CD4-positive, alpha-beta T cell treated with Interleukin-15 for 4 hours (primary cell): ENCODE measurements at places on chromosomes 12 and 14.
A peak's percentile ranks its signal among the peaks of the same experiment; 100 is the strongest.

- no peak for DNase-seq
Observed at GRCh38 chr12:23535441-23535840, 414.0 kb downstream of the SOX5 start.

- no peak for DNase-seq
Observed at GRCh38 chr12:120642826-120643225, 2.4 kb downstream of the CABP1 start.

GRCh38 chr12:111436811-111437210 lies 31.1 kb downstream of the SH2B3 start:
- DNase-seq, result no peak

GRCh38 chr12:107344035-107344808 lies 250.9 kb upstream of the CRY1 start:
- DNase-seq, result no peak

DNA sequence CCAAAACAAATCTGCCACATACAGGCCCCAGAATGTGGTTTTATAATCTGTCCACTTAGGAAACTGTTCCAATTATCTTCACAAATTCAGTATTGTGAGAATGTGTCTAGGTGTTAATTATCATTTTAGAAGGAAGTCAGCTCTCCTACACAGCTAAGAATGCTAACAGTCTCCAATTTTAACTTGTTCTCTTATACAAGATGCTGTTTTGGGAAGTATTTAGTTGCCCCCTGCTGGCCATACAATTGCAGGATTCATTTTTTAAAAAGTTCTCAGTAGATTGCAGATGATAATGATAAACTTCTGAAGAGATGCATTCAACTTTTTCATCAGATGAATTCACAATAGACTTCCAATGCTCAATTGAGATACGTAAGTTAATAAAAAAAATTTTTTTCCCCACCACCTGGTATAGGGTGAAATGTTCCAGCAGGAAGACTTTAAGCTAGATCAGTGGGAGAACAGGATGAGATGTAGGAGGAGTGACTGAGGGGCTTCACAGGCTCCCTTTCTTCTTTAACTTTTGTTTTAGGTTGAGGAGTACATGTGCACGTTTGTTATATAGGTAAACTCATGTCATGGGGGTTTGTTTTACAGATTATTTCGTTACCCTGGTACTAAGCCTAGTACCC lies 27.3 kb upstream of the OSBPL8 start:
- DNase-seq, result peak; percentile 58

- no peak for DNase-seq
Observed at GRCh38 chr12:82523996-82524395, 162.7 kb upstream of the TMTC2 start.

GRCh38 chr14:49516286-49516685 lies 69.9 kb downstream of the RPS29 start:
- DNase-seq, result no peak

GRCh38 chr14:32620303-32620702 lies 291.2 kb downstream of the AKAP6 start:
- DNase-seq, result no peak

DNA sequence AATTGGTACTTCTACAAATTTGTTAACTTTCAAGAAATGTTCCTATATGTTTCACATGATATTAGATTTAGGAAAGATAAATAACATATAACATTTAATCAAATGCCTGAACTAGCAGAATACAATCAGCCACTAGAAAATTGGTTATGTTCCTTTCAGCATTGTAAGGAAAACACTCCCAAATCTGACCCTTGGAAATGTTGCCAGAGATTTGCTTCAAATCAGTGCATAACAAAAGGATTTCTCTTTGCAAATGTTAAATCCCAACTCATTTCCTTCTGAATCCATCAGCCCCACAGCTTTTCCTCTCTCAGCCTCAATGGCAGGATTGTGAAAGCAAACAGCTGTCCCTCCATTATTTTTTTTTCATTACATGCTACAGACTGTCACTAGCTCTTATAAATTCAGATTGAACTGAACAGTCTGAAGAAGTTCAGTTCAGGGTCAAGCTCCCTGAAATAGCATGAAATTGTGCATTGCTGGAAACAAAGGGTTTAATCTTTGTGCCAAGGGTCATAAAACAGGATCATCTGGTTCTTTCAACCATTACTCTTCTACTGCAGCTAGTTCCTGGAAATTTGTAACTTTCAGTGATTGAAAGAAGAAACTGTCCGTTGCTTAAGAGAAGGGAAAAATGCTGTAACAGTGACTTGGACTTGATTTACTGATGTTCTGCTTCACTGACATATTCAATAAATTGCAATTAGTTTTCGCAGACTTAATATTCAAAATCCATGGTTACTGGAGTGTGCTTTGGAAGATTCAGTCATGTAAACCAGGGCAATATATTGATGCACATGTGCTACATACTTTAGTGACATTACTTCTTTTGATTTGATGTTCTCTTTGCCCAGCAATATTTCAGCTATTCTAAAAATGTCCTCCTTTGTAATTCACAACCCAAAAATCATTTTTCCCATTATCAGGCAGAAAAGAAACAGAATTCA lies 246.4 kb downstream of the RPL10L start:
- no peak for DNase-seq

- DNase-seq, result peak; percentile 17
Observed at GRCh38 chr14:61780125-61780524, 17.9 kb downstream of the SNAPC1 start.

GRCh38 chr12:22408610-22409376 lies 74.3 kb upstream of the ST8SIA1 start:
- DNase-seq, result no peak

DNA sequence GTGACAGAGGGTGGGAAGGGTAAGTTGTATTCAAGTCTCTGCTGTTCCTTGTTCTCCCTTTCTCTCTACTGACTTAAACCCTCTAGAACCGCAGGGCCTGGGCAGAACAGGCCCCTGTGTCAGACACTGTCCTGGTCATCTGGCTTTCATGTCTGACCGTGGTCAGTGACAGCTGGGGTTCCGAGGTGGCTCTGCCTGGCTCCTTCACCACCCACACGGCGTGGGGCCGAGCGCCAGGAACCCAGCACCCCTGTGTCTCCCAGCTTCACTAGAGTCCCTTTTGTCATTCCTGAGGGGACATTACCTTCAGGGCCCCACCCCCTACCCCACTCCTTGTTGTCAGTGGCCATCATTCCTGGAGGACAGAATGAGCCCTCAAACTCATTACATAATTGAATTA lies 168.9 kb downstream of the ADGRD1 start:
- DNase-seq, result no peak

DNA sequence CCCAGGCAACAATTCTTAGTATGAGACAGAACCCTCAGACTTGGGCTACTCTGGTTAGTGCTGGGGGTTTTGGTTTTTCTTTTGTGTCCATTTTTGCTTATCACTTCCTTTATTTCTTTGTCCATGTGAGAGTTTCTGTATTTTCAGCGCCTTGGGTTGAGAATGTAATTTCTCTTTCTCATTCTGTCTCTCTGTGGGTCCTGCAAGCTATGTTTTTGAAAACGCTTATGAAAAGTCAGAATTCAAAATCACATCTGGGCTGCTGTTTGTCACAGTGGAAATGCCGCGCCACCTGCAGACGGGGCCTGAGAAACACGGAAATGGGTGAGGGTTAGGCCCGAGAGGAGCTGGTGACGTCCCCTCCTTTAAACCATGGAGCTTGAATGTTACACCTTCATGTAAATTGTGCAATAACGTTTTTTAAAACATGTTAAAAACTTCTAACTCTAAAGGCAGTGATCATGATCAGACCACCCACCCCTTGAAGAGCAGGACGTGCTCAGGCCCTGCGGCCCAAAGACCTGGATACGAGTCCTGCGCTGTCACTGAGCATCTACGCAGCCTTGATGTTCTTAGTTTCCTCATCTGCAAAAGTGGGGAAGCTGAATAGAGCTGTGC lies 26.1 kb downstream of the JDP2 start:
- DNase-seq, result no peak

GRCh38 chr14:99660794-99661193 lies 15.9 kb downstream of the HHIPL1 start:
- DNase-seq, result no peak
